ENCODE measurements at places on chromosomes 4 and X.
A peak's percentile ranks its signal among the peaks of the same experiment; 100 is the strongest.

DNA sequence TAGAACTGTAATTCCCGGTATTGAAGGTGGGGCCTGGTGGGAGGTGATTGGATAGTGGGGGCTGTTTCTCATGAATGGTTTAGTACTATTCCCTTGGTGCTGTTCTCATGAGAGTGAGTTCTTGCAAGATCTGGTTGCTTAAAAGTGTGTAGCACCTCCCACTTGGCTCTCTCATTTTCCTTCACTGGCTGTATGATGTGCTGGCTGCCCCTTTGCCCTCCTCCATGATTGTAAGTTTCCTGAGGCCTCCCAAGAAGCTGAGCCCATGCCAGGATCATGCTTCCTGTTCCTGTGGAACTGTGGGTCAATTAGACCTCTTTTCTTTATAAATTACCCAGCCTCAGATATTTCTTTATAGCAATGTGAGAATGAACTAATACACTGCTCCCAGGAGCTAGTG lies 8.7 kb downstream of the ANXA10 start:
- DNase-seq = no peak

DNA sequence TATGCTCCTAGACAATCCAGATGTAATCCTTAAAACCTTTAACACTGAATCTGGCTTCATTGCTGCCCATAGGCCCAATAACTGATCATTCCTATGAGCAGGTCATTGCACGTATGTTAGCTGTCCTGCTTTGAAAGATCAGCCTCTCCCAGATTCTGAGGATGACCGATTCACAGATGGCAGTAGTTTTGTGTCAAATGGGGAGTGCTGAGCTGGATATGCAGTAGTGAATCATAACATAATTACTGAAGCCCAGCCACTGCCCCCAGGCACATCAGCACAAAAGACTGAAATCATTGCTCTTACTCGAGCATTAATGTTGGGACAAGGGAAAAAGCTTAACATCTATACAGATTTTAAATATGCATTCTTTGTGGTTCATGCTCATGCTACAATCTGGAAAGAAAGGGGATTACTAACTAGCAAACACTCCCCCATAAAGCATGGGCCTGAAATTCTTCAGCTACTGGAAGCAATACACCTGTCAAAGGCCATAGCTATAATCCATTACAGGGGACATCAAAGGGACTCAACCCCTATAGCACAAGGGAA lies 16.4 kb upstream of the ZNF280C start:
- no peak for DNase-seq

GRCh38 chr4:123102897-123103471 lies 180.6 kb upstream of the NUDT6 start:
- DNase-seq = peak; percentile 12

DNA sequence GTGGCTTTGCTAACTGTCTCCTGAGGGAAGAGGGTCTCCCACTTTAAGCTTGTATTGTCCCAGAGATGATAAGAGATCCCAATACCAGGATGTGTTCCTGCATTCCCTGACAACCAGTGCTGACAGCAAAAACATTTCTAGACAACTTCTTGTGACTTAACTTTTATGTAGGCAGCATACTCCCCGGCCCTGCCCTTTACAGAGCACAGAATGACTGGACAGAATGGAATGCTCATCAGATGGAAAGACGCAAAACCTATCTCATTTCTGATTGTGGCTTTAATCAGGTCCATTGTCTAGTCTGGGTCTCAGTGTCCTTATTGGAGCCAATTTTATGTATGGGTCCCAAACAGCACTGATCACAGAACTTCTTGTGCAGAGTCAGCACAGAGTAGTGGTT lies 18.2 kb upstream of the PLAC1 start:
- no peak for DNase-seq

- no peak for DNase-seq
Measured at GRCh38 chr4:108215055-108215454, 46.3 kb upstream of the LEF1 start.

- no peak for DNase-seq
Measured at GRCh38 chr4:16721613-16722291, 176.7 kb downstream of the LDB2 start.

DNA sequence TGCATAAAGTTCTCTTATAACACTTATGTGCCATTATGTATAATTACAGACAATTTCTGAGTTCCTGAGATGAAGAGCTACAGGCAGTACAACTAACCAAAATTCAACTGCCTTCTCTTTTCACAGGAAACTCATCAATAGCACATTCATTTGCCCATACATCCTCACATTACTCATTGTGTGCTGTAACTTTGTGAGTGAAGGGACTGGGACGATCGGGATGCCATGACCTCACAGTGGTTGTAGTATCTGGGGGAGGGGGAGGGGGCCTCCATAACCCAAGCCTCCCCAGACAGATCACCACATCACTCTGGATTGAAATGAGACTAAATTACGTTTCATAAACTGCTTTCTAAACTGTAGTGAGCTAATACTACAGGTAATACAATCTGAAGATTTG lies 60.7 kb downstream of the ABCG2 start:
- DNase-seq = no peak

- DNase-seq = no peak
Measured at GRCh38 chrX:129230850-129231512, 292.3 kb downstream of the SMARCA1 start.

- peak; percentile 72 for DNase-seq
Measured at GRCh38 chrX:129737916-129738315, 863 bp upstream of the XPNPEP2 start.

GRCh38 chrX:82196866-82197265 lies 995.0 kb downstream of the SH3BGRL start:
- DNase-seq = no peak

- peak; percentile 40 for DNase-seq
Measured at GRCh38 chr4:77052352-77052751, 23.4 kb downstream of the CCNI start.

DNA sequence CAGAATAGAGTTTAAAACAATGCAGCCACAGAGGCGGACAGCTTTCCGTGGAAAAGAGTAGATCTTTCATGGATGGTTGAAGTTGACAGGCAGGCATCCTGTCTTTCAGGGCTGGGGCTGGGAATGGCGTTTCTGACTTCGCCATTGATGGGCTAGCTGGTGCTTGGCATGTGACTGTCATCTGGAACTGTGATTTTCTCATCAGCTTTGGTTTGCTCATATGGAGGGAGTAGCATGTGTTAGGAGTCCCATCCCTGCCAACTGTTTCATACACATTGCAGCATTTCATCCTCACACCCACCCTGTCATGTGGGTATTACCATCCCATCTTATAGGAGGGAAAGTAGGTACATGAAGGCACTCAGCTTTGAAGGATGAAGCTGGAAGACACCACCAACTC lies 49.2 kb upstream of the STX18 start:
- DNase-seq = no peak

DNA sequence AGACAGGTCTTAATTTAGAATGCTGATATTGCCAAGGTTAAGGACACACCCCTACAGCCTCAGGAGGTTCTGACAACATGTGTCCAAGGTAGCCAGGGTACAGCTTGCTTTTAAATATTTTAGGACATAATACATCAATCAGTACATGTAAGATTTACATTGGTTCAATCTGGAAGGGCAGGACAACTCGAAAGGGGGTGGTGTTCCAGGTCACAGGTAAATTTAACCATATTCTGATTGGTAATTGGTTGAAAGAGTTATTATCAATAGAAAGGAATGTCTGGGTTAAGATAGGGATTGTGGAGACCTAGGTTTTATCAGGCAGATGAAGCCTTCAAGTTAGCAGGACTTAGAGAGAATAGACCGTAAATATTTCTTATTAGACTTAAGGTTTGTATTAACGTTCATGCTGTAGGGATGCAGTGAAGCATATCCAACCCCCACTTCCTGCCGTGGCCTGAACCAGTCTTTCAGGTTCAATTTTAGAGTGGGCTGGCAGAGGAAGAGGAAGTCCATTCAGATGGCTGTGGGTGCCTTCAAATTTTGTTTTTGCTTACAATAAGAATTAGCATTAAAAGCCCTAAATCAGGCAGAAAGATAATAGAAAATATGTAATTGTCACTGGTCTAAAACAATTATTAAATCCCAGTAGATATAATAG lies 136.5 kb upstream of the GALNTL6 start:
- DNase-seq = no peak

DNA sequence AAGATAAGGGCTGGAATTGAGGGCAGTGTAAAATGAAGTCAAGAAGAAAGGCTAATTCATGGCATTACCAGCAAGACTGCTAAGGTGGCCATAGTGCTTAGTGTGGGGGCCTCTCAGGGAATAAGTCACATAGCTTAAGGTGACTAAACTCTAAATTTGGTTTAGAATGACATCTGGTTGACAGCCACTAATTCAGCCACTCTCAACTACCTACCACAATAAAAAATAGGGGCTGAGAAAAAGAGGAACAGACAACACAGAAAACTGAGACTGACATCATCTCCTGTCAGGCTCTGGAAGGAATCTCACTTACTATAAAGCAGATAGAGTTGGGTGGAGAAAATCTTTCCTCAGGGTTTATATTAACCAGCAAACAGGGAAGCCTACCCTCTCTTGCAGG lies 96.9 kb downstream of the CHRDL1 start:
- no peak for DNase-seq

GRCh38 chr4:171288816-171289432 lies 524.3 kb upstream of the GALNTL6 start:
- DNase-seq = no peak

GRCh38 chr4:186946682-186947294 lies 223.1 kb upstream of the FAT1 start:
- no peak for DNase-seq

DNA sequence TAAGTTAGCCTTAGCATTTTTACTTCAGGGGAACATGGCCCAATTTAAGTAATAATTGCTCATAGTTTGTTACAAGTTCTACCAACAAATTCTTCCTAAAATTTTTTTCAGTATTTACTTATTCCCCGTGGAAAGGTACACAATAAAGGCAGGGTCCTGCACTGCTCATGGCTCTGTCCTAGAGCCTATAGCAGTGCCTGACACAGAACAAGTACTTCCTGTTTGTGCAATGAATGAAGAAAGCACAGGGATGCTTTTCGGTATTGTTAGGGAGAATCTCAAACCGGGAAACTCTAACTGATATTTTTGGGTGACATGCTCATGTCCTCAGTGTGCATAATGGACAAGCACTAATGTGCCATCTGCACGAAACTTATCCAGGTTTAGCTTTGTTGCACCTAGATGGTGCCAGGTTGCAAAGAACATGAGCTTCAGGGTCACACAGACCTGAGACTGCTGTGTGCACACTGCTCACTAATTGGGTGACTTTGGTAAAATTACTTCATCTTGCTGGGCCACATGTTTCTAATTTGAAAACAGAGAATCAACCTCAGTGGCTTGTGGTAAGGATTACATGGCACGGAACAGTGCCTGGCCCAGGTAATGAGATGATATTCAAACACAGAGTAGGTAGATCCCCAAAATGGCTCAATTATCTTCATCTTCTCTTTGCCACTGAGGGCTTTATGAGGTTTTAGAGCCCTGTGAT lies 175.8 kb upstream of the NPY2R start:
- DNase-seq = no peak

- no peak for DNase-seq
Measured at GRCh38 chrX:36963069-36963808, 44.9 kb upstream of the FAM47C start.

DNA sequence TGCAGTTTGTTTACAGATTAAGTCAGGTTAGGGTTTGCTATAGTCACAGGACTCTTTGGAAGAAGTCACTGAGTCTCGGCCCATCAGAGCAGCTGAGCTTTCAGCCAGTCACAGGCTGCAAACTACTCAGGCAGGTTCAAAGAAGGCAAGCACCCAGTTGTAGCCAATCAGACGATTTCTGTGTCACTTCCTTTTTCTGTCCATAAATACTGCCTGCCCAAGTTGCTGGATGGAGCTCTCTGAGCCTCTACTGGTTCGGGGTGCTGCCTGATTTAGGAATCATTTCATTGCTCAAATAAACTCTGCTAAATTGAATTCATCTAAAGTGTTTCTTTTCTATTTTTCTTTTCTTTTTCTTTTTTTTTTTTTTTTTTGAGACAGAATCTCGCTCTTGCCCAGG lies 7.3 kb upstream of the SH3BP2 start:
- DNase-seq = peak; percentile 76

DNA sequence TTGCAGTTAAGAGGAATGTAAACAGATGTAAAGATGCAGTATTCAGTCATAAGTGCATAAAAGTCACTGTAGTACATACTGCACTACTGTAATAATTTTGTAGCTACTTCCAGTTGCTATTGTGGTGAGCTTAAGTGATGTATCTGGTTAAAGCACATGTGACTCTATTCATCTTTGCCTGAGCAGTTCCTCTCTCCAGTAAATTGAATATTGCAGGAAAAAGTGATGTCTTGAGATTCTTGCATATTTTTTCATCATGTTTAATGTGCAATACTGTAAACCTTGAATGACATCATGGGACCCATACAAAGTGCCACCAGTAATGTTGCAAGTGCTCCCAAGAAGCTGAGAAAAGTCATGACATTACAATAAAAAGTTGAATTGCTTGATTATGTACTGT lies 9.6 kb downstream of the UBA6 start:
- DNase-seq = peak; percentile 41

DNA sequence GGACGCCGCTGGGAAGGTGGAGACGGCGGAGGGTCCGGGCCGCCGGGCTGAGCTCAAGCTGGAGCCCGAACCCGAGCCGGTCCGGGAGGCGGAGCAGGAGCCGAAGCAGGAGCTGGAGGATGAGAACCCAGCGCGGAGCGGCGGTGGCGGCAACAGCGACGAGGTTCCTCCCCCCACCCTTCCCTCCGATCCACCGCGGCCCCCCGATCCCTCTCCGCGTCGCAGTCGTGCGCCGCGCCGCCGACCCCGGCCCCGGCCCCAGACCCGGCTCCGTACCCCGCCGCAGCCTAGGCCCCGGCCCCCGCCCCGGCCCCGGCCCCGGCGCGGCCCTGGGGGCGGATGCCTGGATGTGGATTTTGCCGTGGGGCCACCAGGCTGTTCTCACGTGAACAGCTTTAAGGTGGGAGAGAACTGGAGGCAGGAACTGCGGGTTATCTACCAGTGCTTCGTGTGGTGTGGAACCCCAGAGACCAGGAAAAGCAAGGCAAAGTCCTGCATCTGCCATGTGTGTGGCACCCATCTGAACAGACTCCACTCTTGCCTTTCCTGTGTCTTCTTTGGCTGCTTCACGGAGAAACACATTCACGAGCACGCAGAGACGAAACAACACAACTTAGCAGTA lies 483 bp downstream of the USP27X start:
- no peak for DNase-seq

- DNase-seq = no peak
Measured at GRCh38 chr4:69830192-69830559, 29.8 kb downstream of the SULT1E1 start.

DNA sequence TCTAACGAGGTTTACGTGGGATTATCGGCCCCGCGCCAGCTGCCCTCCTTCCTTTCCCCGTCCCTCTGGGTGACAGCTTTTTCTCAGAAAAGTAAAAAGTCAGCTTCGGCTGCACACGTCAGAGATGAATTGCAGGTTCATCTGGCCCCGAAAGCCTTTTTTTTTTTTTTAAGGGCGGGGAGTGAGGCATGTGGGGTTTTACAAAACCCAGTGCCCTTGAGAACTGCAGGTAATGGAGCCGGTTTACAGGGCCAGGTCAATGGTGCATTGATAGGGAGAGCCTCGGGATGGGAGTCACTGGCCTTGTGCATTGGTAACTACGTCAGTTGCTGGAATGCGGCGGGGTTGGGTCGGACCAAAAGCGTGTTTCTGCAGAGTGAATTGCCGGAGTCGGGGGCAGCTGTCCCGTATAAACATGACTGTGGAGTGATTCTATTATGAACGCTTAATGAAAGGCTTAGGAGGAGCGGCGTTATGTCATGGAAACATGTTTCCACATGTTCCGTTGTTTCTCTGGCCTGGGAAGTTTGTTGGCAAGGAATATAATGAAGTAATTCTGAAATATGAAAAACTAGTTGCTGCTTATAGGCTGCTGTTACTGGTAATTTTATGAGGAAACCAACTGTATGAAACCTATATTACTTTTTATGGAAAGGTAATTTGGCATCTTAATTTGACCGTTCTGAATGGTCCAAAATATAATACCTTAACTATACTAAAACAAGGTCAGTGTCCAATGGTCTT lies 1.1 kb downstream of the HSPA4L start:
- DNase-seq = peak; percentile 34
